IMR-90 (cell line): ENCODE measurements at places on chromosomes 16 and 17.
A peak's percentile ranks its signal among the peaks of the same experiment; 100 is the strongest.

DNA sequence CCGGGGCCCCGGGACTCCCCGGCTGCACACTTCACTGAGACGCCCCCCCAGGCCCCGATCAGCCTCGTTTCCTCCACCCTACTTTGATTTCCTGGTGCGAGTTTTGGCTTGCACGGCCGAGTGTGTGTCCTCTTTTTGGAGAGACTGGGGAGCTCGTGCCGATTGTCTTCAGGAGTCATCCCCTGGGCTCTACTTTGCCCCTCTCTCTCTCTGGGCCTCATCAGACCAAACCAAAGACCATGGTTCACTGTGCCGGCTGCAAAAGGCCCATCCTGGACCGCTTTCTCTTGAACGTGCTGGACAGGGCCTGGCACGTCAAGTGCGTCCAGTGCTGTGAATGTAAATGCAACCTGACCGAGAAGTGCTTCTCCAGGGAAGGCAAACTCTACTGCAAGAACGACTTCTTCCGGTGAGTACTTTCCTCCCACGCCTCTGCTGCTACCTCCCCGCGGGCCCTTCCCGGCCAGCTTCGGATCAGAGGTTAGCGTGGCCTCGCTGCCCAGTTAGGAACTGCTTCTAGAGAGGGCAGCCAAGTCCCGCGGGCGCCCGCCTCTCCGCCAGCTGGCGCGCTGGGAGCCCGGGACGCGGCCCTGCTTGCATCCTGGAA, 787 bp downstream of the LHX1 start:
- peak; percentile 25 for DNase-seq

- no peak for DNase-seq
These were observed 2.0 kb upstream of the ARRB2 start for GRCh38 chr17:4708436-4708835.

- no peak for DNase-seq
These were observed 2.0 kb downstream of the CLDN6 start for GRCh38 chr16:3015865-3016521.

- DNase-seq = peak; percentile 18
These were observed 259.0 kb upstream of the MYOCD start for GRCh38 chr17:12406623-12407215.

GRCh38 chr16:66457888-66458287, 30.8 kb downstream of the BEAN1 start:
- peak; percentile 5 for DNase-seq

- DNase-seq = no peak
These were observed 19.1 kb upstream of the DOC2B start for GRCh38 chr17:200586-200985.

GRCh38 chr17:836151-836550, 54.0 kb downstream of the MRM3 start:
- no peak for DNase-seq

- no peak for DNase-seq
These were observed 3.8 kb downstream of the TRIM47 start for GRCh38 chr17:75874323-75875181.

GRCh38 chr17:50352693-50353599, 7.0 kb downstream of the XYLT2 start:
- DNase-seq = no peak
